Colonic mucosa (tissue), 4 donors: ENCODE measurements at places on chromosomes 3 and 15. TPM values are rescaled to one million over a fixed set of nuclear protein-coding genes. Genes with fewer than 3 reads are reported as not detected.

RPP14 gene
- total RNA-seq: 19.5 TPM

RHOV gene
- total RNA-seq: 14.9 TPM

LRTM1 gene
- not detected for total RNA-seq

IGF2BP2 gene
- total RNA-seq: 48.7 TPM

GHSR gene
- total RNA-seq: not detected

GRCh38 chr15:59384507-59384906, 11.8 kb upstream of the MYO1E start:
- DNase-seq: no peak

DNA sequence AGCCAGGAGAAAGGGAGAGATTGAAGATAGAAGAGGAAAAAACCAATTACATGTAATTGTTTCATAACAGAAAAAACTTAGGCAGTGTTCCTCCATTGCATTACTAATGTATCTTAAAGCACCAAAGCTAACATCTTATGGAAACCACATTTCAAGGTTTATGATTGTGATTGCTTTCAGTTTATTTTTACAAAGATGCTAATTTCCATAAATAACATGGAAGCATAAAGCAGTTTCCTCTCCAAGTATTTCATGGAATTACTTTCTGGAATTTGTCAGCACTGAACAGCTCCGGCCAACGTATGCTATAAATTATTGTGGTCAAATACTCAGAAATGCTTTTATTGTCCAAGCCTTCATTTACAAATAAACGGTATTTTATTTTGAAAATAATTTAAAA, 11.6 kb downstream of the ADAMTSL3 start:
- no peak for DNase-seq

- no peak for DNase-seq
These were observed 37.2 kb upstream of the TM4SF4 start for GRCh38 chr3:149437286-149437685.

GRCh38 chr3:169264711-169265110, 398.8 kb downstream of the MECOM start:
- DNase-seq: peak; percentile 84

MCTP2 gene
- total RNA-seq: 56.4 TPM

SNURF gene
- total RNA-seq: 1.2 TPM

DNA sequence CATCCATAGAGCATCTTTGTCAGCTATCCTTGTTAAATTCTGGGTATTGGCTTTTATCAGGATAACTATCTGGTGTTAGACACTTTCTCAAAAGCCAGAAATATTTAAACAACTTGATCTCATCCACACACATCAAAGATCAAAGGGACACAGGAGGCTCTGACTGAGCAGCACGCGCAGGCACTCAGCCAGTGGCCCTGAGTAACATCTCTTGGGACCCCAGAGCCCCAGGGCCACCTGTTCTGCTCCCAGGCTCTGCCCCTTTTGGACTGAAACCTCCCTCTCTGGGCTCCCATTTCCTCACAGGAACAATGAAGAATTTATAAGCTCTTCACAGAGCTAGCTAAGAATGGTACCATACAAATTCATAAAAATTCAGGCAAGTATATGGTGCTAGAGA, 16.1 kb downstream of the ATP10A start:
- DNase-seq: no peak

DNA sequence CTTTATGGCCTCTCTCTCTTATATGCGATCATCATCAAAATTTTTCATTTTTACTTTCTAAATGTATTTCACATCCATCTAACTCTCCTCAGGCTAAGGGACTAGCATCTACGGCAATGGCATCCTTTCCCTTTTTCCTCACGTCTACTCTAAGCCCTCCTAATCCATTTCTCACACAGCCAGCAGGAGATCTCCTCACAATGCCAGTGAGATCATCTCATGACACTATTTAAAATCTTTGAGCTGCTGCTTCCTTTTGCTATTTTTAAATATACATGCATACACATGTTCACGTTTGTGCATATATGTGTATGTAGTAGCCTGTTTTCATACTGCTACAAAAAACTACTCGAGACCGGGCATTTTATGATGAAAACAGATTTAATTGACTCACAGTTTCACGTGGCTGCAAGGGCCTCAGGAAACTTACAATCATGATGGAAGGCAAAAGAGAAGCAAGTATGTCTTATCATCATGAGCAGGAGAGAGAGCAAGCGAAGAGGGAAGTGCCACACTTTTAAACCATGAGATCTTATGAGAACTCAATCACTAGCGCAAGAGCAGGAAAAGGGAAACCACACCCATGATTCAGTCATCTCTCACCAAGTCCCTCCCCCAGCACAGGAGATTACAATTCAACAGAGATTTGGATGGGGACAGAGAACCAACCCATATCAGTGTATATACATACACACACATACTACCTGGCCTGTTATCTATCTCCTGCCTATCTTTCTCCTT, 599.2 kb upstream of the ROBO1 start:
- no peak for DNase-seq
